ENCODE measurements at places on chromosomes 2 and 18.

DNA sequence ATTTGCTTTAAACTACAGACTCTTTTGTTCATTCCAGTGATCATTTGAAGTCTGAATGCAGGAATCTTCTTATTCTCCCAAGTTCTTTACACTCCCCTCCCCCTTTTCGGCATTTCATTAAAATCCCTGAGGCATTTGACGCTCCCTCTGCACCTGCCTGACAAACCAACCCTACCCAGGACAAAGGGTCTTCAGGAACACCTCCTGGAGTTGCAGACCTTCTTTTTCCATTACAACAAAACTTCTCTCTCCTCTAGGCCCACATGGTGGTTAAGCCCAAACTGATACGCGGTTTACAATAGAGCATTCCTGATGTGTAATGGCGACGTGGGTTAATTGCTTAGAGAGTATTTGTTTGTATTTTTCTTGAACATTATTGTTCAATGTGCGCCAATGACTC is 367.4 kb downstream of the FBXO15 start:
- no peak for DNase-seq

- DNase-seq, result no peak
These were observed 435.1 kb upstream of the CDH20 start for GRCh38 chr18:60898111-60898510.

- DNase-seq, result no peak
These were observed 19.3 kb upstream of the CSRNP3 start for GRCh38 chr2:165450156-165450555.

GRCh38 chr18:28287146-28287545 is 110.2 kb upstream of the CDH2 start:
- DNase-seq, result no peak

- peak; percentile 23 for DNase-seq
These were observed 55.5 kb downstream of the SEPTIN10 start for GRCh38 chr2:109558076-109558882.

Measured in fibroblast of skin of abdomen (primary cell).